Pancreas (tissue), 10 donors: ENCODE measurements at places on chromosomes 5 and 9.

DNA sequence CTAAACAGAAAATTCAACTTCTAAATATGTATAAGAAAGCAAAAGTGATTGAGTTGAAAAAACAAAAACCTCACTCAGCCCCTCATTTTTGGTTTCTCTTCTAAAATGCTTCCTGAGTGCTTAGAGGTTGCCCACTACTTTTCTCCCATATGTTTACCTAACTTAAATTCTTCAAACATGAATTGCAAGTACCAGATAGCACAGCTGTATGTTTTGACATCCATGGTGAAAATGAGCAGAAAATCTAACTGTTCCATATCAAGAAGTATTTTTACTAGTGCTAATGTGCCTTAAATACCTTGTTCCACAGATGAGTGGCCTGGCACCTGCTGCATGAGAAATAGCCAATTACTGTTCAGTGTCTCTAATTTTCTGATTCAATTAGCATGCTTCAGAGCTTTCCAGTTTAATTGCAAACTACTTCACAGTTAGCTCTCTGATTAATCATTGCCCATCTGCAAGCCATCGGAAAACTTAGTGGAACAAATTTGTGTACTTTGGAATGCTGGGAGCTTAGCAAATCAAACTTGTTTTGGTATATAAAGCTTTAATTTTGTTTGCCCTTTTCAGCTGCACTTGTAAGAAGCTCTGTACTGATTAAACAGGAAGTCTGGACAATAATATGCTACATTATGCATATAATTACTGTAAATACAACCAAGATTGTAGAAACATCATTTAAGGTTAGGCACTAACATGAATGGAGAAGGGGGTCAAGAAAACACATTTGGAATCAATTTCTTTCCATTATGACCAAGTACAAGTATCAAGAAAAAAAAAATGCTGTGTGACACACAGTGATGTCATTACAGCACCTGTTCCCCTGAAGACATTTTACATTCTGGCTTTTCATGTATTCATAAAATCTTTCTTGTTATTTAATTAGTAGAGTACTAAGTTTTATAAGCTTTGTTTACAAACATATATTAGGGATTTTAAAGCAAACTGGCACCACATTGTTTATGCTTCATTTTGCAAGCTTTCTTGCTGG is 65.6 kb downstream of the POU5F2 start:
- DNase-seq, result no peak

GRCh38 chr5:111530298-111530740 is 18.0 kb upstream of the STARD4 start:
- no peak for DNase-seq

- no peak for DNase-seq
Observed at GRCh38 chr5:40071870-40072269, 607.8 kb upstream of the PTGER4 start.

GRCh38 chr9:19828576-19829109 is 39.8 kb upstream of the SLC24A2 start:
- DNase-seq, result no peak

DNA sequence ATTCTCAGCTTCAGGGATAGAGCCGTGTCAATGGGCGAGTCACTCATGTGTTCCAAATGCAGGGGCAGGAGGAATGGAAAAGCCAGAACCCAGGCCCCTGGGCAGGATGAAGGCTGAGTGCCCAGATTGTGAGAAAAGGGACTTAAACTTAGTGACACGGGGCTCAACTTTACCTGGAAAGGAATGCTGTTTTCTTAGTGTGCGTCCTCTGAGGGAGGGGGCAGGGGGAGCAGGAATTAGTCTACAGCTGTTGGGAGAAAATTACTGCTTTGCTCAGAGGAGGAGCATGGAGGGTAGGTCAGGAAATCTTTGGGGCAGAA is 14.6 kb downstream of the HK3 start:
- no peak for DNase-seq

GRCh38 chr5:76617675-76618074 is 5.5 kb downstream of the F2RL2 start:
- DNase-seq, result no peak

DNA sequence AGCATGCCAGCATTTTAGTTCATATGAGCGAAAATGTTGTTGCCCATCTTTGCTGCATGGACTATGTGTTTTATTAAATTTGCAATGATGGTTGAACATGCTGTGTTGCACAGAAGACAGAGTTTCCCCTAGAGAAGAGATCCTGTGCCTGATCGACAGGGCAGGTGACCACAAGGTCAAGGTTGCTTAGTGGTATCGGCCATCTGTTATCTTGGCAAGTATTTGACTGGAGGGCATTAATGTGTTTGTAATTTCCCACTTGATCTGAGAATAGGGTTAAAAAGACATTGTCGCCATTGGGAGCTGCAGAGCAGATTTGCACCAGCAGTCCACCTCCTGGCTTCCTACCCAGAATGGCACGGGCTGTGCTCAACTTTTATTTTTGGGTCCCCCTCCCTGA is 1523.6 kb upstream of the WWC1 start:
- no peak for DNase-seq
